Suppressor macrophage treated with lipopolysaccharide for 4 hours (primary cell): ENCODE measurements at places on chromosomes 6 and 20.

DNA sequence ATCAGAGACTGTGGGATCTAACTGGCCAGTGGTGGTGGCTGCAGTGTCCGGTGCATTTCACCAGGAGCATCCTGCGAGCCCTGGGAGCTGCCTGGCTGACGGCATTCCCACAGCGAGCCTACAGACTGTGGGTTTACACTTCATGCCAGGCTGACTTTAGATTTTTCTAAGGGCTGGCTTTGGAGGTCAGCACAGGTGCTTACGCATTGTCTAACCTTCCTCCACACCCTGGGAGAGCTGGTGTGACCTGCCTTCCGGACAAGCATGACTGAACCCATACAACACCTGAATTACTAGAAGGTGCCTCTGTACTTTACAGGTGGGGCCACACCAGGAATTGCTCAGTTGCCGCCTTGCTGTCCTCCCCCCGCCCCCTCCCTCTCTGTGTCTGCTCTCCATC is 96.2 kb downstream of the RREB1 start:
- DNase-seq, result no peak

DNA sequence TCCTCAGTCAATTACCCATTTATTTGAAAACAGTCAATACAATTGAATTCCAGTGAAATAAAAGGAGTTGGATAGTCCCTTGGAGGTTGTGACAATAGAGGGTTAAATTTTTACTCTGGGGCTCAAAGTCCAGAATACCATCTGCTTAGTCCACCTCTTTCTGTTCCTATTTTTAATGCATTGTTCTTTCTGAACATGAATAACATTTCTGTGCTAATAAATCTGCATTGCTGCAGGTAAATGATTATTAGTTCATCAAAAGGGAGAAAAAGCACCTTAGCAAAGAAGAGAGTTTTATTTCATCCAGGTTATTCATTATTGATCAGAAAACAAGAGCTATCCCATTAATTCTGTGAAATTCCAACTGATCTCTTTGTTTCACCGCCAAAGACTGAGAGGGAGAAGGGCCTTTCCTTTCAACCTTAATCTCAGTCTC is 166.1 kb upstream of the OLIG3 start:
- DNase-seq, result no peak

DNA sequence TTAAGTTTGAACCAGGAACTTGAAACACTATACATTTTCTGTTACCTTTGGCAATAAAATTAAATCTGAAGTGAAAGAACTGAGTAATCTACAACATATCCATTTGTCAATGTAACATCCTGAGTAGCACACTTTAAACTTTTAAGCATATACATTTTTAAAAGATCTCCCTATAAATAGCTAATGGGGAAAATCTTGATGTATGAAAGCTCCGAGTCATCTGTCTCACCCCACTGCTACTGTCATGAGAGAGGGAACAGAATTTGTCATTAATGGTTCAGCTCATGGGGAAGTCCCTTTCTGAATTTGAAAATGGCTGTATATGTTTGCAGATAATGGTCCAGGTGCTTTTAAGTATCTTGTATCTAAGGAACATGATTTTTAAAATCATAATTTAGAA is 55.2 kb upstream of the NOX3 start:
- DNase-seq, result peak; percentile 47

DNA sequence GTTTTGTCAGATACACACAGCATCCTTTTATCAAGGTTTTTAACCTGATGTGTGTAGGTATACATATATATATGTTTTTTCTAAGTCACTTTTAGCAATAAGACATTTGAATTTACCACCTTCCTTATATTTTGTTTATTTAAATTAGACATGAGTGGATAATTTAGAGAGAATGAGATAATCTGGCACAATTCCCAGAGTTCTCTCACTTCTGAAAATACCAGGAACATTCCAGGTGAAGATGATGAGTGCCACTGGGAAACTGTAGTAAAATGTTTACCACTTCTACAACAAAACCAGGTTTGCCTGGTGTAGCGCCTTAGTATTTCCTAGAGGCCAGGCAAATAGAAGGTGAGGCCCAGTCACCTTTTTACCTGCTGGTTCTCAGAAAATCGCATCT is 189.5 kb downstream of the TMEM242 start:
- no peak for DNase-seq

- DNase-seq, result no peak
Measured at GRCh38 chr6:156502969-156503504, 274.1 kb upstream of the ARID1B start.

GRCh38 chr6:136360783-136361182 is 71.1 kb upstream of the BCLAF1 start:
- no peak for DNase-seq

- peak; percentile 17 for DNase-seq
Measured at GRCh38 chr6:21404577-21404976, 189.0 kb upstream of the SOX4 start.

- no peak for DNase-seq
Measured at GRCh38 chr20:64091770-64092169, 7.6 kb upstream of the LKAAEAR1 start.

DNA sequence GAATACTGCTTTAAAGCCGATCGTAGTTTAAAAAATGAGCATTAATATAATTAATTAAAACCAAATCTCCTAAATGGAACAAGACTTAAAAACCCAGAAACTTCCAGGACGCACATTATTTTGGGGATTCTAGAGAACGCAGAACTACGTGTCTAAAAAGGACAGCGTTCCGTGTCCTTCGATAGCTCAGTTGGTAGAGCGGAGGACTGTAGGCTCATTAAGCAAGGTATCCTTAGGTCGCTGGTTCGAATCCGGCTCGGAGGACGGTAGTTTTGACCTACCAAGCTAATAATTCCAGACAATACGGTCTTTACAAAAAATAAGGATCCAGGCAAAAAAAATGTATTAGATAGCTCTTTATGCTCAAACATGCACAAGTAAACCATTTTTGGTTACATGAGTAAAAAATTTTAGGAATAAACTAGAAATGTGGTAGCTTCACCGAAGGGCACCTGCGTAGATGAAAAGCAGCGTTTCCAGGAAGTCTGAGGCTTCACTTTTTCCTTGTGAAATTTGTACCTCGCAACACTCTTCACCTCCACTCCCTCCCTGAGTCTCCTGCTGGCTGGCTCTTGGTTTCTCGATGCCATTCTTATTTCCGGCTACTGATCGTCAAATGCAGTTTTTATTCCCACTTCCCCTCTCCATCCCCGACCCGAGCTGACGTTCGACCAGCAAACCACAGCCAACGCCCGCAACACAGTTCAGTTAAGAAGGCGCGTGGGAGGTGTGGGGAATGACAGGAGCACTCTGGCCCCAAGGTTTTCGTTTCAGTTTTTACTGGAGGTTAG is 19.6 kb upstream of the ABT1 start:
- DNase-seq, result peak; percentile 91

GRCh38 chr6:170271771-170272314 is 19.0 kb downstream of the DLL1 start:
- peak; percentile 96 for DNase-seq

DNA sequence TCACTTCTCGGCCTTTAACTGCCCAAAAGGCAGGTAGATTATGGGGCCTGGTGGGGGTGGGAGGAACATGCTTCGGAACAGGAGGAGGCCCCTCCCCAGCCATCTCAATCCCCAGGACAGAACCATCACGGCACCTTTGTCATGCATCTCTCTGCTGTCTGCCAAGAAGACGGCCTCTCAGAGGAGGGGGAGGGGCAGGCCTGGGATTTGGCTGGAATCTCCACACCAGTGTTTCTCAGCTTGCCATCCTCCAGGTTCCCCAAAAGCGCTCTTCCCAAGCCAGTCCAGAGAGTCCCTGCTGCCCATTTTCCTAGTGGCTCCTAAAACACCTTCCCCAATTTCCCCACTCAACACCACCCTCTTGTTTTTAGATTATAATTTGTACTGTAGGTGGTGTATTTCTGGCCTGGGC is 2.5 kb upstream of the POU5F1 start:
- DNase-seq, result no peak

DNA sequence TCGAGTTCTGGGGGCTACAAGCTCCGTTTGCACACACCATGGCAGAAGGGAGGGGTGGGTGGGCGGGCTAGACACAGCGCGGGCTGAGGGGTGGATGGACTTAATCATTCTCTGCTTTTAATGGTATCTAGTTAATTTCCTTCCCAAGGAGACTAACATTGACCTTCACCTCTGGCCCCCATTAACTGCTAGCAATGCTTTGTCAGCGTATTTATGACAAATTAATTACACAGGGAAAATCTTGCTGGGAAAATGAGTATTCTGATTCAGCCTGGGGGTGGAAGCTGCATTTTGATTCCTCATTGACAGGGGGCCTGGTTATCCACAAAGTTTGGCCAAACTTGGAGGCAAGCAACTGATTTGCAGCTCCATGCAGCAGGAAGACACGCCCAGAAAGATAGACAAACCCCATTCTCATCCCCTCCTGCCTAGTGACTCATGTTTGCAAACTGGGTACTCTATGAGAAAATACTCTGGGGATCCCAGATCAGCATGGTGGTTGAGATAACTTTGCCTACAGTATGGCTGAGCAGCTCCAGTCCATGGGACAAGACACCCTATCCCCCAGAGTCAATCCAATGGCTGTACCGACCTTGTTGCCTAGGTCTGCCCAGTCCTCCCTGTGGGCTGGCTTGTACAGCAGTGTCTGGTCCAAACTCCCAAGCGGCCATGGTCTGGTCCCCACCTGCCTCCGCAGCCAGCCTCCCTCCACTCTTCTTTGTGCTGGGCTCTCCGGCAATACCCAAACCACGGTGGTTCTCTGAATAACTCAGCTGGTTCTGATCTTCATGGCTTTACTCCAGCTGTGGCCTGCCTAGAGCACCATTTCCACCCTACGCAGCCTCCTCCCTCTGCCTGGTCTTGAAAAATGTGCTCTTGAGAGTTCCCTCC is 19.7 kb downstream of the ZBP1 start:
- DNase-seq, result no peak

DNA sequence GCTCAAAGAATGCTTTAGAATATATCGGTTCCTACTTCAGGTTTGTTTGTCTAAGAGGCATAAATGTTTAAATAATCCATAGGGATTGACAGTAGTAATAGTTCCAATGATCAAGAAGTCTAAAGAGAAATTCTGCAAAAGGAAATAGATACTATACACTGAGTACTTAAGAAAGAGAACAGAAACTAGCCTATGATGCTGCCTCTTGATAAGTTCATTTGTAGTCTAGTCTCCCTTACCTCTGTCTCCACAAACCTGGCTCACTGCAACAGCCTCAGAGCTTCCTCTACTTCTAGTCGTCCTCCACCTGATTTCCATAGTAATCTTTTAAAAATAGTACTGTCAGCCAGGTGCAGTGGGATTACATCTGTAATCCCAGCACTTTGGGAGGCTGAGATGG is 511.8 kb downstream of the LMBRD1 start:
- DNase-seq, result no peak

DNA sequence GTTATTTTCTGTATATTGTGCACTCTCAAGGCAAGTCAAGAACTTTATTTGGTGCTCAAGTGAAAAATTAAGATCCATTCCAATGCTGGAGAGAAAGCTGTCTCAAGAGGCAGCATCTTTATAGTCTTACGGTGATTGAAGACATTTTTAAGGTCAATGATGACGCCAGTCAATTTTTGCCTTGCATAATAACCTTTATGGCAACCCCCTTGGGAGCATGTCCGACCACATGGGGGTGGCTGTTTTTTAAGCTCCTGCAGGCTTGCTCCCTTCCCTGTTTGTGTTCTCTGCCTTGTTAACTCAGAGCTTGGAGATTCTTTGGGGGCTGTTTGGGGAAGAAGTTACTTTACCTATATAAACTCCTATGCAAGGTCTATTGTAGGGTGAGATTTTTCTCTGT is 109.6 kb upstream of the FERMT1 start:
- DNase-seq, result no peak

- DNase-seq, result no peak
Measured at GRCh38 chr6:81800666-81801065, 48.2 kb upstream of the TENT5A start.

GRCh38 chr6:7241709-7242645 is 71.0 kb downstream of the SSR1 start:
- peak; percentile 36 for DNase-seq

DNA sequence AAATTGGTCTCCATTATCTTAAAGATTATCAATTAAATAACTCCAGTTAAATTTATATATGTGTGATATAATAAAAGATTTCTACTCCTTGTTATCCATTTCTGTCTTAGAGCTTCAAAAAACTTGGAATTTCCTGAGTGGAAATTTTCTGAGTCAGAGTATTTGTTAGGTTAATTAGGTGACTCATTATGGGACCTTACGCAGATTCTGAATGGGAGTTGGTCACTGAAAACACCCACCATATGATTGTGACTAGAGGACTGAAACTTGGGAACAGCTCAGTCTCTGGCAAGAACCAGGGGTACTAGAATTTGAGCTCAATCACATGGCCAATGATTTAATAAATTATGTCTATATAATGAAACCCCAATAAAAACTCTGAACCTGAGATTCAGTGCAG is 125.4 kb upstream of the HMGCLL1 start:
- no peak for DNase-seq

- DNase-seq, result no peak
Measured at GRCh38 chr20:36454698-36455427, 86.5 kb upstream of the MYL9 start.

GRCh38 chr6:157236040-157236725 is 87.1 kb downstream of the TMEM242 start:
- no peak for DNase-seq

- DNase-seq, result no peak
Measured at GRCh38 chr20:56806952-56807517, 177.9 kb downstream of the TFAP2C start.

- DNase-seq, result peak; percentile 36
Measured at GRCh38 chr6:159002432-159003155, 2.6 kb upstream of the RSPH3 start.

GRCh38 chr6:152896923-152897322 is 85.9 kb downstream of the FBXO5 start:
- peak; percentile 12 for DNase-seq

GRCh38 chr6:166612471-166612881 is 14.6 kb downstream of the RPS6KA2 start:
- no peak for DNase-seq

DNA sequence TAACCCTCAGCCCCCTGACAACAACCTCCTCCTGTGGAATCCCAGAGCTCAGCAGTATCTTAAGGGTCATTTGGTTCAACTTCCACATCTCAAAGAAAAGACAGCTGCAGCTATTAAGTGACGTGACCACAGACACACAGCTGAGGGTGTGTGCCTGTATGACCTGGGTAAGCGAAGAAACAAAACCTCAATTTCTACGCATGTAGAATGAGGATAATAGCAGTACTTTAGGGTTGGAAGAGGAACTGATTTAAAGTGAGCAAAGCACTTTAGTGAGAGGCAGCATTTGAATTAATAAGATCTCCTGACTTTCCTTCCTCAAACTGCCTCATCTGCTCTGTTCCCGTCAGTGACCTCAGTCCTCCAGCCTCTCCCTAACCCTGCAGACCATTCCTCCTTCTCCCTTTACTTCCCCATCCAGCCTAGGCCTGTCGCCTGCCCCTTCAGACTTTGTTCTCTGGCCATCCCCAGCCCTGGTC is 6.8 kb upstream of the ARMC2 start:
- peak; percentile 92 for DNase-seq
